Activated naive CD4-positive, alpha-beta T cell (primary cell): ENCODE measurements at places on chromosomes 7 and 10.

DNA sequence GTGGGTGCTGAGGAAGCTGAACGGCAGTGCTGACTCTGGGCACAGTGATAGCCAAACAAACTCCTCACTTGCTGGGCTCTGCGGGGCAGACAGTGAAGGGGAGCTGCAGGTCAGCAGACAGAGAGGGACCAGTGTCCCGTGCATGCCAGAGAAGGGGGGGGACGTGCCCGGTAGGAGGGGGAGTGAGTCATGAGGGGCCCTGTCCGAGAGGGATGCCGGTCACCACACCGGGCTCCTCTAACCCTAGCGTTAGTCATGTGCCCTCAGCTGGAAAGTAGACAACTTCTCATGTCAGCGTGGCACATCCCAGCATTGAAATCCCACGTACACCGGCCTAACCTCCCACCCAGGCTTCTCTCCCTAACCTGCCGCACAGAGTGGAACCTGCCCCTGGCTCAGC, 117.1 kb upstream of the DPP6 start:
- no peak for DNase-seq

DNA sequence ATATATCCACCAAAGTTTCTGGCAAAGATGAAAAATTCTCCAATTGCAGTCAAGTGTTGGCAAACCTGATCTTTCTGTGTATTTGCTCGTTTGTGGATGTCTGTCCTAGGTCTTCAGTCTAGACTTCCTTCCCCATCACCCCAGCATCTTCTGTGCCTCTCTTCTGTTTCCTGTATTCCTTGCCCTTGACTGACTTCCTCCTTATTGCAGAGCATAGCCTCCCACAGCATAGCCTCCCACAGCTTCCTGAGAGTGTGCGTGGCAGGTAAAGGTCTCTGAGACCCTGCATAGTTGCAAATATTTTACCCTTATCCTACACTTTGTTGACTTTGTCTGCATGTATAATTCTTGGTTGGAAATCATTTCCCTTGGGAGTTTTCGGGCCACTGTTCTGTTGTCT, 18.4 kb downstream of the SLC18A2 start:
- no peak for DNase-seq

- no peak for DNase-seq
These were observed 96.4 kb downstream of the PRKG1 start for GRCh38 chr10:51170518-51171245.

DNA sequence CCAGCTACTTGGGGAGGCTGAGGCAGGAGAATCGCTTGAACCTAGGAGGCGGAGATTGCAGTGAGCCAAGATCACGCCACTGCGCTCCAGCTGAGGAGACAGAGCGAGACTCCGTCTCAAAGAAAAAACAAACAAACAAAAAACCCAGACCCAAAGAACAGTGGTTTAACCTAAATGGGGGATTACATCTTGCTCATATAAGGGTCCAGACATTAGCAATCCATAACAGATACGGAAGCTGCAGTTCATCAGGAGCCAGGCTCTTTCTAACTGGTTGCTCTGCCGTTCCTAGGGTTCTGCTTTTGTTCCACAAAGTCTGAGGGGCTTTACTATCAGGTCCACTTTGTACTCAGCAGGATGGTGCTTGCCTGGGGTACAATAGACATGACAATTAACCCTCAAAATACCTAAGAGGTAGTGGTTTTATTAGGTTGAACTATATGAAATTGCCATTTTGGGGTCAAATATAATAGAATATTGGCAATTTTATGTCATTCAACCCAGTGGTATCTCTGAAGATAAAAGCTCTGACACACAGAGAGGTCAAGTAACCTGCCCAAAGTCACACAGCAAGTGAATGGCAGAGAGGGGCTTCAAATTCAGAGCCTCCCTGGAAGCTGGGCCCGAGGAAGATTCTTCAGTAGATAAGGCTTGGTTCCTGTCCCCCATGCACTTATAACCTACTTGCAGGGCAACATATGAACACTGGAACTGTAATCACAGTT, 21.3 kb downstream of the NYAP1 start:
- no peak for DNase-seq

GRCh38 chr10:125782616-125783015, 7.0 kb upstream of the MMP21 start:
- DNase-seq: no peak

- DNase-seq: no peak
These were observed 36.3 kb upstream of the IKZF1 start for GRCh38 chr7:50268223-50268622.

DNA sequence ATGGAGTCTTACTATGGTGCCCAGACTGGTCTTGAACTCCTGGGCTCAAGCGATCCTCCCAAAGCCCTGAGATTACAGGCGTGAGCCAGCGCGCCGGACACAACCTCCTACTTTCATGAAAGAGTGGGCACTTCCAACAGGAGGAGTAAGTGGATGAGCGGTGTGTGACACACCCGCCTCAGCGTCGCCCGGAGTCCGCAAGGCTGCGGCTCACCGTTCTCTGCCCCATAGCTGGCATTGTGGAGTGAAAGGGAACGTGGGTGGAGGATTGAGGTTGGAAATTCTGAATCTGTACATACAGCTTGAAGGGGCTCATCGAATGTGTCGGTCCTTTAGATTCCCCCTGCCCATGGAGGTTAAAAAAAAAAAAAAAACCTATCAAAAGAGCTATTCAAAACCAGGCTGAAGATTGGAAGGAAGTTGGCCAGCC, 524 bp upstream of the PRXL2A start:
- no peak for DNase-seq

DNA sequence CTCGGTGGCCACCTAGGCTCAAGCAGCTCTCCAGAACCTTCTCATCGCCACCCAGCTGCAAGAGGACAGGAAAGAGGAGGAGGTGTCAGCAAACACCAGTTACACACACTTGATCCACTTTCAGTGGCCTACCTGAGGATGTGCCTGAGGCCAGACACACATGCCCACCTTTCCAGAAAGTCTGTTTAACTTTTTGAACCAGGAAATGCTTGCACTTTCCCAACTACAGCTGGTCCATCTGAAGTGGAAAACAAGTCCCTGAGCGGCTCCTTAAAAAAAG, 15.7 kb upstream of the CYREN start:
- DNase-seq: no peak

DNA sequence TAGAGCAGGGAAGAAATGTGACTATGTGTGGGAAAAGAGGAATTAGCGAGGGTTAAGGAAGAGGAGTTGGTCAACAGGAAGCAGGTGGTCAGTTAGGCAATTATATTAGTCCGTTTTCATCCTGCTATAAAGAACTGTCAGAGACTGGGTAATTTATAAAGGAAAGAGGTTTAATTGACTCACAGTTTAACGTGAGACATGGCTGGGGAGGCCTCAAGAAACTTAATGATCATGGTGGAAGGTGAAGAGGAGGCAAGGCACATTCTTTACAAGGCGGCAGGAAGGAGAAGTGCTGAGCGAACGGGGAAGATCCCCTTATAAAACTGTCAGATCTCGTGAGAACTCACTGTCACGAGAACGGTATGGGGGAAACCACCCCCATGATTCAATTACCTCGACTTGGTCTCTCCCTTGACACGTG, 35.0 kb downstream of the RAMP3 start:
- no peak for DNase-seq

GRCh38 chr10:90977162-90977854, 56.4 kb upstream of the ANKRD1 start:
- DNase-seq: no peak

- DNase-seq: no peak
These were observed 24.7 kb upstream of the GRID1 start for GRCh38 chr10:86391236-86391840.

DNA sequence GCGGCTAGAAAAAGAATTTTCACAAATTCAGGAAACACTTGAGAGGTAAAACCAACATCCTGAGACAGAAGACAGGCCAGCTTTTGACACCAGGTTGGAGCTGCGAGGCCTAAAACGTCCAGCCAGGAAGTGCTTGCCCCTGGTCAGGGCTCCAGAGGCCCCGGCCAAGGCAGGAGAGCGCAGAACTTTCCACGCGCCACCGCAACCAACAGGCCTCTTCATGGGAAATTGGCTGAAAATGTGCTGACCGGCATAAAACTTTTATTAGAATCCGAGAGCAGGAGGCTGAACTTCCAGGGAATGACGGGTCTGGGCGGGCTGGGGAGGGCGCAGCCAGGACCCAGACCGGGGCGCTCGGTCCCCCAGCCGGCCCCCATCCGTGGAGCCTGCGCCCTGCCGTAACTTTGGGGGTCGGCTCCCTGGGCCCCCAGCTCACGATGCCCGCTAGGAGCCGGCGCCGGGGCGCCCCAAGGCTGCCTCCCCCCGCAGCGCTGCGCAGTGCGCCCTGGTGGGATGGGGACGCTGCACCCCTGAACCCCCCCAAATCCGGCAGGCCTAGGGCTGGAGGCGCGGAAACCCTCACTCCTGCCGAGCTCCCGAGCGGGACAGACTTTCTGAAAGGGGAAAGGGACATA, 414.0 kb upstream of the MKI67 start:
- DNase-seq: no peak

- no peak for DNase-seq
These were observed 37.2 kb upstream of the ZNF107 start for GRCh38 chr7:64628721-64629120.
